ENCODE measurements at places on chromosomes 4 and X.

- DNase-seq = no peak
These were observed 334.1 kb downstream of the ZNF674 start for GRCh38 chrX:46211079-46211478.

GRCh38 chr4:41575665-41576064 is 37.7 kb downstream of the LIMCH1 start:
- DNase-seq = no peak

GRCh38 chrX:105323928-105324327 is 103.4 kb upstream of the TEX13A start:
- DNase-seq = peak; percentile 61

GRCh38 chr4:147465461-147465860 is 15.4 kb upstream of the EDNRA start:
- DNase-seq = no peak

DNA sequence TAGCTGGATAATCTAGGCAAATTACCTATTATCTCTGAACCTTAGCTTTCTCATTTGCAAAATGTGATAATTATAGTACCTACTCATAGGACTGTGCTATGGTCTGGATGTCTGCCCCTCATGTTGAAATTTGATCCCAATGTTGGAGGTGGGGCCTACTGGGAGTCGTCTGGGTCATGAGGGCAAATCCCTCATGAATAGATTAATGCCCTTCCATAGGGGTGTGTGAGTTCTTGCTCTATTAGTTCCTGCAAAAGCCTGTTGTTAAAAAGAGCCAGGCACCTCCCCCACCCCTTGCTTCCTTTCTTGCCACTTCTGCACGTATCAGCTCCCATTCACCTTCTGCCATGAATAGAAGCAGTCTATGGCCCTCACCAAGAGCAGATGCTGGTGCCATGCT is 73.9 kb downstream of the SERTM2 start:
- DNase-seq = no peak

DNA sequence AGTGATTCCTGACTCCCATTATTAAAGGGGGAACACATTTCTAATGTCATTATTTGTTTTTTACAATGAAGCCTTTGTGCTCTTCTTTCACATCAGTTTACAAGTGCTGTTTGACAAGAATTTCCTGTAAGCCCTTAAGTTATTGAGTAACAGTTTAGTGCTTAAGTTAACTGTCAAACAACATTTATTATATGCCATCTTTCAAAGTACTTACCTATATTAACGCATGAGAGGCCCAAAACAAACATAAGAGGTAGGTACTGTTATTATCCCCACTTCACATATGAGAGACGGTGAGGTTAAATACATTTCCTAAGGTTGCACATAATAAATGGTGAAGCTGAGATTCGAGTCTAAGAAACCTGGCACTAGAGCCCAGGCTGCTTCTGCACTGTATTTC is 56.0 kb upstream of the MAGED1 start:
- no peak for DNase-seq

DNA sequence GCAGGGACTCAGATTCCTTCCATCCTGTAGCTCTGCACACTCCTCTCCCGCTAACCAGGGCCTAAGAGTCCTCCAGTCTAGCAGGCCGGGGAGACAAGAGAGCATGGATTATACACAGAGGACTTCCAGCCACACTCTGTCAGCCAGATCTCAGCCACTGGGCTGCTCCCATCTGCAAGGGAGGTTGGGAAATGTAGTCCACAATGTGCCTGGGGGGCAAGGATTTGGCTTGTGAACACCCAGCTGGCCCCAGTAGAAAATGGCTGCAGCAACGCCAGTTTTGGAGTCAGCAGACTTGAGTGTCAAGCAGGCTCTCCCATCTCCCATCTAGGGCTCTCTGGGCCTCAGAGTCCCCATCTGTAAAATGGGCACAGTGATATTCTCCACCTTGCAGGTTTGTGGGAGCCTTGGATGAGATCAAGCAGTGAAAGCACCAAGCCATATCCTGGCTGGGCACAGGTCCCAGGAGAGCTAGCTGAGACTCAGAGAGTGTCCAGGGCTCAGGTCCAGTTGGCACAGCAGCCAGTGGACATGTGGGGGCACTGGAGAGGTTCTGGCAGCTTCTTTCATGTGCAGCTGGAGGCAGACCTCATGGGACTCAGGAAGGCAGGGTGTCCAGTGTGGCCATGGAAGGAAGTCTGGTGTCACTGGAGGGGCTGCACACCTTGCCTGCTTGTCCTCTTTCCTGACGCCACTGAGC is 14.6 kb downstream of the PSAPL1 start:
- DNase-seq = no peak

DNA sequence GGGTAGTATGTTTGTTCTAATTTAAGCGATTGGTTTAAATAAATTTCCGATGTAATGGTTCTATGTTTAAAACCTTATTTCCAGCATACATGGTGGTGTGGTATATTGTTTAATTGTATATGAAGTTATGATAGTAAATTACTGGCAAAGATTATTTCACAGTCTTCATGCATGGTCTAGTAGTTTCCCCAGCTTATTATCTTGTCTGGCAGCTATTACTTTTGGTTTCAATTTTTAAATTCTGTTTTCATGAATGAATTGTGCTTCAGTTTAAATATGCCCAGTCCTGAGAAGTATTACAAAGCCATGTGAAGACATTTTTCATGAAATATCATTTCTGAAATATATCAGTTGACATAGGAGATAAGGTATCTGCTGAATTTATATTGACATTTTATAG is 6.3 kb downstream of the ALG13 start:
- DNase-seq = no peak

- DNase-seq = no peak
These were observed 17.9 kb upstream of the HAND2 start for GRCh38 chr4:173547889-173548288.

GRCh38 chrX:142250502-142250901 is 45.4 kb upstream of the MAGEC2 start:
- no peak for DNase-seq

DNA sequence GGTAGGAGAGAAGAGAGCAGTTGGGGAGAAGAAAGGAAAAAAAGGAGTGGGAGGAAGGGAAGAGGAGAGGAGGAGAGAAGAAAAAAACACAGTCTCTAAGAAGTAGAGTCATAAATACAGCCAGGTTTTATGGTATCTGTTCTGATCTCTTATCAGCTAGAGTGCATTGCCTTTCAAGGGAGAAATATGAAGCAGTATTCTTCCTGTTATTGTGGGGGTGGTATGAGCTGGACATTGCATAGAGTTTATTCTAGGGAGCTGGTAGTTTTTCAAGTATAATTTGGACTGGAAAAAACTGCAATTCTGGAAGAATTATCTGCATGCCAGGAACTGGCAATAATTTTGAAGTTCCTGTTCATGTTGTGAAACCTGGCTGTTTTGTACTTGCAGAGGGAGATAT is 54.9 kb upstream of the TAB3 start:
- DNase-seq = peak; percentile 32

DNA sequence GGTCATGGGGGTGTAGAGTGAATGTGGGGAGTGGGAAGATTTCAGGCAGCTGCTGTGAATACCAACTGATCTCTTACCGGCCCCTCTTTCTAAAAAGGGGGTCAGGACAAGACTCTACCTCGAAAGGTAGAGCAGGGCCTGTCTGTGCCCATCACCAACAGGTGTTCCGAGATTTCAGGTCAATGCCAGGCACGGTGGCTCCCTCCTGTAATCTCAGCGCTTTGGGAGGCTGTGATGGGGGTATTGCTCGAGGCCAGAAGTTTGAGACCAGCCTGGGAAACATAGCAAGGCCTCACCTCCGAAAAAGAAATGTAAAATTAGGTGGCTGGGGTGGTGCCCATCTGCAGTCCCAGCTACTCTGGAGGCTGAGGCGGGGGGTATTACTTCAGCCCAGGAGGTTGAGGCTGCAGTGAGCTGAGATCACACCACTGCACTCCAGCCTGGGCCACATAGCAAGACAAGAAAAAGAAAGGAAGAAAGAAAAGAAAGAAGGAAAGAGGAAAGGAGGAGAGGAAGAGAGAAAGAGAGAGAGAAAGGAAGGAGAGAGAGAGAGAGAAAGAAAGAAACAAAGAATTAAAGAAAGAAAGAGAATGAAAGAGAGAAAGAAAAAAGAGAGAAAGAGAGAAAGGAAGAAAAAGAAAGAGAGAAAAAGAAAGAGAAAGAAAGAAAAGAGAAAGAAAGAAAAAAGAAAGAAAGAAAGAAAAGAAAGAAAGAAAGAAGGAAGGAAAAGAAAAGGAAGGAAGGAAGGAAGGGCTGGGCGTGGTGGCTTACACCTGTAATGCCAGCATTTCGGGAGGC is 50.1 kb downstream of the CRLF2 start:
- DNase-seq = no peak

DNA sequence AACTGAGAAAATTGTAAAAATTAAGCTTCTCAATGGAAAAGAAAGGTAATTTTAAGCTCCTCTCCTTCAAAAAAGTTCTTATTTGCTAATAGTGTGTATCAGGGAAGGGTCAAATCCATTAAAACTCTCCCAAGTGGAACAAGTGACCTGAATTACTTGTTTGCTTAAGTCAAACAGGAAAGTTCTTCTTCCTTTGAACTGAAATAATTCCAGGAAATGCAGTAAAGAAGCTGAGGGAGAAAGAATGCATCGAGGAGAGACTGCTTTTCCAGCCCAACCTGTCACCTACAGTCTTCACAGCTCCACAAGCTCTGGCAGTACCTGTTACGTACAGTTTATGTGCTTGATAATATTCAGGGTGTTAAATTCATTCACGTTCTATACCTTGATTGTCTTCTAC is 131.1 kb downstream of the KLHL8 start:
- no peak for DNase-seq

- DNase-seq = no peak
These were observed 4.5 kb upstream of the SETD7 start for GRCh38 chr4:139560406-139561104.

GRCh38 chr4:1192493-1193205 is 20.3 kb upstream of the SPON2 start:
- no peak for DNase-seq

DNA sequence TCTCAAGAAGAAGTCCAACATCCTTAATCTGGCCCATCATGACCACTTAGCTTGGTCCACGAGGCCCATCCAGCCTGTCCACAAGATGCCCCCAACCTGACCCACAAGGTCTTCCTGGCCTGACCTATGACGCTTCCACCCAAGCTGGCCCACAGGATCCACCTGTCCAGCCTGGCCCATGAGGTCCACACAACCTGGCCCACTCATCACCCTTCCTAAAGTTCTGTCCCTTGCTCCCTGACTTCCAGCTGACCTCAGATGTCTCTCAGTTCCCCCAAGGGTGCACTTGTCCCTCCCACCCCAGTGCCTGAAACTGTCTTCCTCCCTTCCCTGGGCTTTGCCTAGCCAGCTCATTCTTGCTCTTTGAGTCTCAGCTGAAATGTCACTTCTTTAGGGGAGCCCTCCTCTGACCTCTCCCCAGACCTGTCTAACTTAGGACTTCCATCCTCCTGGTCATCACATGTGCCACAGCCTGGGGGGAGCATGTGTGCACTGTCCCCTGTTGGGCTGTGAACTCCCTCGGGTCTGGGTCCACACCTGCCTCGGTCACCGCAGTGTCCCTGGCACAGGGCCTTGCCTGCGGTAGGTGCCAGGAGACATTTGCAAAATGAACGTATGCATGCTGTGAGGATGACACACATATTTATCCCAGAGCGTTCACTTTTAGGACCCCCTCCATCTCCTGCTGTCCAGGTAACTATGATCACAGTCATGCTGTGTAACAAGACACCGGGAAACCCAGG is 61.7 kb downstream of the EVC start:
- DNase-seq = no peak

DNA sequence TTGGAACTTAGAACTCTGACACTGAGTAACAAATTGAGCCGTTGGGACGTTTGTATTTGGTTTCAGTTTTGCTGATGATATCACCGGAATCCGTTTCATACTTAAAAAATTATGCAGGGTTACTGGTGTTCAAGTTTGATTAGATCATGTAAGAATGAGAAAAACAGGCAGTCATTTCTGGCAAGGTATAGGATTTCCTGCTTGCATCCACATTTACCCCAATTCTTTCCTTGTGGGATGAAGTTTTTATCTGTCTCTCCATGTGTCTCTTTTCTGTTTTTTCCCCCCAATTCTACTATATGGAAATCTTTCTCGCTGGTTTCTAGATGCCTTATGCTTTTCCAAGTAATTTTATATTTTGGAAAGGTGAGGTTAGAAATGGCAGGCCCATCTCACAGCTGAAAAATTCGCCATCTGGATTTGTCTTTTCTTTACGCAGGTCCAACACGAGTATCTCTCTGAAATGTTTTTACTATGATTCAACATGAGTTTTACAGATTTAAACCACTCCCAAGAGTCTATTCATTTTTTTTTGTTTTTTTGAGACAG is 197.9 kb downstream of the SHOX start:
- peak; percentile 1 for DNase-seq

DNA sequence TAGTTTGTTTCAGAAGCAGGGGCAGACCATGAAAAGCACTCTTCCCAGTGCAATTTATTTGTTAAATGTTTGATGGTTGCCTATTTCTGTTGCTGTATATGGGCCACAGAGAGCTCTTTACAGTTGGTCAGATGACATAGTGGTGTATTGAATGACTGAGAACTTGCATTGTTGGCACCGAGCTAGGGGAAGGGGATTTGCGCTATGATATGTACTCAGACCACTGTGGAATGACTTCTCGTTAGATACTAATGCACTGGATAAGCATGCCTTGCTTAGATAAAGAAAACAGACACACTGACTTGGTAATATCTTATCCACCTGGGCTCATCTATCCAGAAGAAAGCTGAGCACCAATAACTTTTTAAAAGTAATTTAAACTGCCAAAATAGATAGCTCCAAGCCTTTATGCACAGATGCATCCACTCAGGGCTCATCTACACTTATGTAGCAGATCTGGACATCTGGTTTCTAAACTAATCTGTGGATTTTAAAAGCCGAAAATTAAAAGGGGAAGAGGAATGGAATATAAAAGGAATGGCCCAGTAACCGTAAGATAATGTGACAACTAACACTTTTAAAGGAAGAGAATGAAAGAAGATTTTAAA is 132.7 kb downstream of the GATB start:
- no peak for DNase-seq

DNA sequence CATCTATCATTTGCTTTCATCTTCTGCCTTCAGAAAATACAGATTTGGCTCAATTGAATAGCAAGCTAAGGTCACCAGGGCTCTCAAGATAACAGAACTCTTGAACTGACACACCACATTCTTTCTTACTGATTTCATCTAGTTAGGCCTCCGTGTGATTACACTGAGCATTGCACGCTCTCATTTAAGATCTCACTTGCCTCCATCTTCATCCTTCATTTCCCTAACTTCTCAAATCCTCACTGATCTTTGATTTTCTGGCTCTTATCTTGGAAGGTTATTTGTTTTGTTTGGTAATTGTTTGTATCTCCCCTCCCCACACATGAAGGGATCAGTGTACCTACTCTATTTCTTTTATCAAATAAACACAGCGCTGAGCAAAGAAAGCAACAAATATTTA is 47.7 kb downstream of the MANBA start:
- peak; percentile 65 for DNase-seq

GRCh38 chr4:19293080-19293479 is 958.6 kb upstream of the SLIT2 start:
- no peak for DNase-seq

- peak; percentile 63 for DNase-seq
These were observed 2050.7 kb downstream of the ARAP2 start for GRCh38 chr4:34193451-34194154.

DNA sequence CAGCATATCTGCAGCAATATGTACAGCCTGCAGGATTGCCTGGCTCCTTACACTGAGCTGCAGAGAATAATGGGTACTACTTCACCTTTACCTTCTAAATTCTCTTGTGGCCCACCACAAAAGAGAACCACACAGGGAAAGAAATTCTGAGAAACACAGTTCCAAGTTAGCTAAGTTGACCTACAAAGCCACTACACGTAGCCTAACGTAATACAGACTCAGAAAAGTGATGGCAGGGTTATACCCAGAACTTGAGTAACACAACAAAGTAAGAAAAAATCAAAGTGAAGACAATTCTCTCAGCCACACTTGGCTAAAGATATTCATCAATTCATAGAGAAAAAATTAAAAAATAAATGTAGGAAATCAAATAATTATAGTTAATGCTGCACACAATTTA is 26.4 kb upstream of the SRPX start:
- no peak for DNase-seq

Data from fibroblast of the aortic adventitia (primary cell).